ENCODE measurements at places on chromosomes 7 and 10.

DNA sequence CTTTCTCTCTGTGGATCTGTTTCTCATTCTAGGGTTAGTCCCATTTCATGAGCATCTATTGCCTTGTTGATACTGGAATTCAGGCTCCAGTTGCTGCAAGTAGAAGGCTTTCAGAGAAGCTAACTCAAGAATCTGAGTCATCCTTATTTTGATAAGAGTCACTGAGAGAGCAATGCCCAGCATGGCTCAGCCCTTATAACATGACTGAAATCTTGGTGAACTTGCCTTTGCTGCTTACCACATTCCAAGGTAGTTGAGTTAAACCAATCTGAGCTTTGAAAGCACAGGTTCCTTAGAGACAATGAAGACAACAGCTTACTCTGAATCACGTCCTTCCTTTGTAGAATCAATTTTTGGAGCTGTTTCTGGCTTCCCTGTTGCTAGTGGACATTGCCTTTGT lies 53.6 kb upstream of the CHCHD3 start:
- DNase-seq: no peak

GRCh38 chr7:121011401-121011800 lies 22.9 kb downstream of the CPED1 start:
- no peak for DNase-seq

DNA sequence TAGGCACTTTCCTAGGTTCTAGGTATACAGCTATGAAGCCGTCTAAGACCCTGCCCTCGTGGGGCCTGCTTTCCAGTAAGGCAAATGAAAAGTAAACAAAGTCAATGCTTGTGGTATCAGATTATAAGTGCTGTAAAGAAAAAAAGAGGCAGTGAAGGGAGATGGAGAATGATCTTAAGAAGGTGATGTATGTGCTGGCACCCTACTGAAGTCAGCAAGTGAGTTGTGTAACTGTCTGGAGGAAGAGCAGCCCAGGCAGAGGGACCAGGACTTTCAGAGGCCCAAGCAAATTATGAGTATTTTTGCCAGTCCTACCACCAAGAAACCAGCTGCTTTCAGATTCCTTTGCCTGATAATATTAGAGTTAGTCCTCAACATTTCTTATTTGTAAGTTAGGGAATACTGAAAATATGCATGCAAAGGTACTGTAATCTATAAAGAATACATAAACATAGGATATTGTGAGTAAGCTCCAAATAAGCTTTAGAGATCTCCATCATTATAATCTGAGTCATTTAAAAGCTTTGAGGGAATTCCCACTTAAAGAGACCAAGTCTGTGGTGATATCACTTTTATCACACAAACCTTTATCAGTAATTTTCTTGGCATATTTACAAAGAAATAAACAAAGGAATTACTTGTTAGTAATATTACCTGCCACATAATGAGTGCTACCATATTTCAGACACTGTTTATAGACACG lies 329.2 kb upstream of the LRGUK start:
- no peak for DNase-seq

- DNase-seq: no peak
Measured at GRCh38 chr10:6579904-6580278, at the start of gene PRKCQ. Gene PRKCQ, minus strand, starts transcription at chr10:6580276. Its CDS starts 65,141 bp downstream, at chr10:6515135.

DNA sequence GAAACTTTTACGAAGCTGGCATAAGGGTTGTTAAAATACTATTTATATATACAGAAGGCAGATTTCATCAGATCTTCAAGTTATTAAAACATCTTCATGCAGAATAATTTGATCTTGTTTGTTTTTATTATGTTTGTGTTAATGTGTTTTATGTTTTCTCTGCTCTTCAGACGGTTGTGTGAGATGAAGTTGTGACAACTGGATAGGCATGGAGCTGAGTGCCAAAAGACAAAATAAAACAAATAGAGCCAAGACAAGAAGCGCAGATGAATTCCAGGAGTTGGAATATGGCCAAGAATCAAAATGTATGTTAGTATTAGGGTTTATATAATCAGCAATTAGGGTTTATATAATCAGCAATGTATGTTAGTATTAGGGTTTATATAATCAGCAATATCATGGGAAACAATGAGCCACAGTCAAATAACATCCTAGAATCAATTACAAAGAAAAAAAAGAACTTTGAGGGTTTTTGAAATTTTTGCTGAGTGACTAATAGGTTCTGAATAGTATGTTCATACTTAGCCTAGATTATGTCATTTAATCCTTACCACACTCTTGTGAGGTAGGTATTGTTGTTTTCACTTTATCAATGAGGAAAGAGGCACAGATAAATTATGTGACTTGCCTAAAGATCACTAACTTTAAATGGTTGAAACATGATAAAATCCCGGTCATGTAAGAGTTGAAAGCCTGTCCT lies 488.0 kb upstream of the STEAP1 start:
- no peak for DNase-seq

GRCh38 chr10:113516061-113516460 lies 36.8 kb upstream of the HABP2 start:
- no peak for DNase-seq

DNA sequence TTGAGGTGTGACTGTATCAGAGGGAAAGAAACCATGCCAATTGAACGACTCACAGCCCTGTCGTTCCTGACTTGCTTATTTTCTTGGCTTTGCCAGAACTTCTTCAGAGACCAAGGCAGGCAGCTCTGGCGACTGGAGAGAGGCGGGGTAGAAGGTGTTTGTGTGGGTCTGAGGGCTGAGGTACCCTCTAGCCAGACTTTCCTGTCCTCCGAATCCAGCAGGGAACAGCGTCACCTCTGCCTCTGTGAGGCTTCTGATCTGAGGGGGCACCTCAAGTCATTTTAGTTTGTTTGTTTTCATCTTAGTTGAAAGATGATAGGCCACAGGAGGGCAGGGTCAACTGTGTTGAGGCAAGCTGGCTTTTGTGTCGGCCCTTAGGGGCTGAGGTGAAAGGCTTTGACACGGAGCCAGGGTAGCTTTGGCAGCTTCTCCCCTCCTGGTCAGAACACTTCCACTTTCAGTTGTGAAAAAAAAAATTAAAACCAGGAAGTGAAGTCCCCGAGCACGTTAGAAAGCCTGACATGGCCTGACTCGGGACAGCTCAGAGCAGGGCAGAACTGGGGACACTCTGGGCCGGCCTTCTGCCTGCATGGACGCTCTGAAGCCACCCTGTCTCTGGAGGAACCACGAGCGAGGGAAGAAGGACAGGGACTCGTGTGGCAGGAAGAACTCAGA lies 1.9 kb downstream of the ACSL5 start:
- DNase-seq: no peak

DNA sequence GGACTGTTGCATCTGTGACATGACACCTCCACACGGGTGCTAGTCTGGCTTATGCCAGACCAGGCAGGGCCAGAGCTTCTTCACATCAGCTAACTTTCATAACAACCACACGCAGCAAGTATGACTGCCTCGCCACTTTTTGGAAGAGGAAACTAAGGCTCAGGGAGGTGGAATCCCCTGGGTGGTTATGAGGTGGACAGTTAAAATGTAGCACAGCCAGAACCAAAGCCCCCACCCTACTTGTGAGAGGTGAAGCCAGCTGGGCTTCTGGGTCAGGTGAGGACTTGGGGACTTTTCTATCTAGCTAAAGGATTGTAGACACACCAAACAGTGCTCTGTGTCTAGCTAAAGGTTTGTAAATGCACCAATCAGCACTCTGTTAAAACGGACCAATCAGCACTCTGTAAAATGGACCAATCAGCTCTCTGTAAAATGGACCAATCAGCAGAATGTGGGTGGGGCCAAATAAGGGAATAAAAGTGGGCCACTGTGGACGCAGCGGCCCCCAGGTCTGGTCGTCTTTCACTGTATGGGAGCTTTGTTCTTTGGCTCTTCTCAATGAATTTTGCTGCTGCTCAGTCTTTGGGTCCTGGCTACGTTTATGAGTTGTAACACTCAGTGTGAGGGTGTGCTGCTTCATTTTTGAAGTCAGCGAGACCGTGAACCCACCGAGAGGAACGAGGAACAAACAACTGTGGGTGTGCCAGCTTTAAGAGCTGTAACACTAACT lies 171.0 kb downstream of the PTPN20 start:
- no peak for DNase-seq

DNA sequence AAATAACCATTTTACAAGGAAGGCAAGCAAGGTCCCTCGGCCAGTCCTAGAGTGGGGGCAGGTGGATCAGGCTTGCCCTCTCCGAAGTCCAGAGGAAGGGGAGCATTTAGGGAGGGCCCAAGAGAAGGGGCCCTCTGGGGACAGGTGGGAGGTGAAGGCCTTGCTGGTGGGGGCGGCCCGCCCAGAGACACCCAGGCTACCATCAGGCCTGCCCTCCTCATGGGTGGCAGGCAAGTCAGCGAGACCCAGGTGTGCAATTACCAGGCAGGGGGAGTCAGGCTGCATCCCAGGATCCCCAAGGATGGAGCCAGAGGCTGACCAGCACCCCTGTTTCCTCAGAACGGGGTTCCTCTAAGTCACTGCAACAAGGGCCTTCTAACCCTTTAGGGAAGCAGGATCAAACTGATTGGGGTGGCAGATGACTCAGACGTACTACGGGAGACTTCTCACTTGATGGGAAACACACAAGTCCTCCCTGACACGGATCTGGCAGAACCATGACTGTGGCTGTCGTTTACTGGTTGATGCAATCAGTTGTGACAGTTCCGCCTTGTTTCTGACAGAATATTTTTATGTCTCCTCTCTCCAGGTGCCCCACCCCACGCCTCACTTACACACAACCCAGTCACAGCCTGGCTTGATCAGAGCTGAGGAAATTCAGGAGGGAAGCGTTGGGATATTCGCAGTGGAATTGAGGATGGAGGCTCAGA lies 8.2 kb downstream of the LOXL4 start:
- no peak for DNase-seq

- no peak for DNase-seq
Measured at GRCh38 chr10:71378336-71379117, 18.2 kb upstream of the CDH23 start.

- no peak for DNase-seq
Measured at GRCh38 chr10:9004736-9005135, 950.2 kb downstream of the GATA3 start.

DNA sequence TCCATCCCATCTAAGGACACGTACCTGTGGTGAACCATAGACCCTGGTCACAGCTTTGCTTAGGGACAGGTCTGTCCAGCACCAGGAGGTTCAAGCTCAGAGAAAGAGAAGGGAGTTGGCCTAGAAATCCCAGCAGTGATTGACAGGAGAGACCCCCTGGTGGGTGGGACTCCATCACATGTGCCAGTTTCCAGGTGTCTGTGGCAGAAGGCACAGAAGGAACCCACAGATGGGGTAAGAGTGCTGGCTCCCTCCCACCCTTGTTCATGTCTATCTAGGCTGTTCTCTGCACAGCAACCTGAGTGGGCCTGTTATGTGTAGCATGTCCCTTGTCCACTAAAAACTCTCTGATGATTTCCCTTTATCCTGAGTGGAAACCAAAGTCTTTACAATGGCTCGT lies 54.0 kb upstream of the GRB10 start:
- no peak for DNase-seq

DNA sequence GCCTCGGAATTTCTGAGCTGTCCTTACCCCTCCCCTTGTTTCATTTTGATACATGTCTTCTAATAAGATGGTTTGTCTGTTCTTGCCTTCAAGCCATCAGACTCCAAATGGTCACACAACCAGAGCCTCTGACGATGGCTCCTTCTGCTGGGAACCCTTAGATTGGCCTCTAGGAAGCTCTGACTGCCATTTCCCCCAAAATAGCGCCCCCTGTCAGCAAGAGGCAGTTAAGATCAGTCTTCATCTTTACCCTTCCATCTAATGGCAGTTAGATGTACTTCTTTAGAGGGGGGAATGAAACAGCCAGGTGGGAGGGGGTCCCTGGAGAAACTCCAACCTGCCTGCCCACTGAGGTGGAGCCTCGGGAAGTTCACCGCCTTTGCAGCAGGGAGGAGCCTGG lies 85.8 kb upstream of the GPR22 start:
- no peak for DNase-seq

GRCh38 chr10:70247360-70247759 lies 14.1 kb upstream of the PPA1 start:
- no peak for DNase-seq

DNA sequence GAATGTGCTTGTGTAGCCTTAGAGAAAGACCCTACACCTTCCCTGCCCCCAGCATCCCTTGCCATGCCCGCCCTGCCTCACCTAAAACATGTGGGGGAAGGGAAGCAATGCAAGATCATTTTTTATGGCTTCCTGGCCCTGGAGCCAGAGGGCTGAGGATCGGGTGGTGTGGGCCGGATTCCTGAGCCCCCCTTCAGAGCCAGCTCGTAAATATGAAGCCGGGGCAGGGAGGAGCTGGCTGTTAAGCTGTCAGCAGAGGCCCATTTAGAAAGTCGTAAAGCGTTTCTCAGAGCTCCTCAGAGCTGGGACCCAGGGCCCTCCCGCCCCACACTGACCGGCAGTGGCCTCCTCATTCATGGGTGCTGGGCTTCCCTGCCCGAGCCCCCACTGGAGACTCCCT lies 23.9 kb downstream of the UNC5B start:
- no peak for DNase-seq

DNA sequence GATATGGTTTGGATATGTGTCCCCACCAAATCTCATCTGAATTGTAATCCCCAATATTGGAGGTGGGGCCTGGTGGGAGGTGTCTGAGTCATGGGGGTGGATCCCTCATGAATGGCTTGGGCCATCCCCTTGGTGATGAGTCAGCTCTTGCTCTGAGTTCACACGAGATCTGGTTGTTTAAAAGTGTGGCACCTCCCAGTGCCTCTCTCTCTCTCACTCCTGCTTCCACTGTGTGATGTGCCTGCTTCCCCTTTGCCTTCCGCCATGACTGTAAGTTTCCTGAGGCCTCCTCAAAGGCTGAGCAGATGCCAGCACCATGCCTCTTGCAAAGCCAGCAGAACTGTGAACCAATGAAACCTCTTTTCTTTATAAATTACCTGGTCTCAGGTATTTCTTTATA lies 4.8 kb upstream of the GCK start:
- DNase-seq: peak; percentile 41

- no peak for DNase-seq
Measured at GRCh38 chr10:132180736-132181135, 6.0 kb upstream of the DPYSL4 start.

- DNase-seq: no peak
Measured at GRCh38 chr10:109529258-109529657, 394.1 kb downstream of the XPNPEP1 start.

GRCh38 chr10:12482587-12482986 lies 133.2 kb downstream of the CAMK1D start:
- no peak for DNase-seq

- no peak for DNase-seq
Measured at GRCh38 chr7:15832996-15833395, 146.5 kb upstream of the MEOX2 start.
